ENCODE measurements at places on chromosomes 3 and 15.

DNA sequence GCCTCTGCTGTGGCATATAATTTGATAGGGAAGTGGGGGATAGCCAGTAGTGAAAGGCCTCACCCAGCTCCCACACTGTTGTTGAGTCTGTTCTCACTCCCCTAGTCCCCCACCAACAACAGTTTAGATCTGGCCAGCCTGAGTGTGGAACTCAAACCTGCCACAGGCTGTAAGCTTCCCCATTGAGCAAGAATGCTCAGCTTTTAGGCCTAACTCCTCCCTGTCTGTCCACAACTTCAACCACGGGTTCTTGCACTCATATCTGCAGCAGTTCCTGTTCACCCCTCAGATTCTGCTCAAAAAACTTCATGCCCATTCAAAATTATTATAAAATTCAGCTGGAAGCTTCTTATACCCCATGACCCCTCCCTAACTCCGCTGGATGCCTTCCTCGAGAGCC lies 975.1 kb downstream of the NSUN3 start:
- no peak for DNase-seq

DNA sequence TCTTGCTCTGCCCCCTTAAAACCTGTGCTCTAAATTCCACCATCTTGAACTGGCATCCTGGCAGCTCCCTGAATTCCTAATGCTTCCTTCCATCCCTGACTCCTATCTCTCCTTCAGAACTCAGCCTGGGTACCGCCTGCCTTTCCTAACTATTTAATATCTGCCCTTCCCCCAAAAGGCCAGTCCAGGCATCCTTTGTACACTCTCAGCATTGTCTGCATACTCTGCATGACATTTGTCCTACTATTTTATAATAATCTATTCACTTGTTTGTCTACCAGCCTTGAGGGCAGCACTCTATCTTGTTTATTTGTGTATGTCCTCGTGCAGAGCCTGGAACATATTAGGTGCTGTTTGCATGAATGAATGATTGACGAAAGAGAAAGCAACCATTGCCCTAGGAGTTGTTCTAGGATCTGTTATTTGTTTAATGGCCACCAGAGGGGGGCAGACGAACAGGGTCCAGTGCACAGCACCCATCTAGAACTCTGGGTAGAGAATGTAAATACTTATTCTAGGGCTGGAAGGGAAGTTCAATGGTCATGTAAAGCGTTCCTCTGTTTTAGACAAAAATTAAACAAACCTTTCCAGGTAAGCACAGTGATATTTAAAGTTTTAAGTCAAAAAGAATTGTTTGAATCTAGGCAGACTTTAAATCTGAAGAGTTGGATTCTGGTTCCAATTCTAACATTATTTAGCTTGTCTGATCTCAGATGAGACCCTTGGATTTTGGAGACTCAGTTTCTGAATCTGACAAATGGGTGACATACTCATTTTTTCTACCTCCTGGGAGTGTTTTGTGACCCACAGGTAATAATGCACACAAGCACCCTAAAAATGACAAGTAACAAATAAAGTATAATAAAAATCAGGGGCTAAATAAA lies 125.8 kb upstream of the GALNT15 start:
- peak; percentile 10 for DNase-seq

- DNase-seq: no peak
Observed at GRCh38 chr3:130300888-130301287, 44.6 kb upstream of the COL6A5 start.

- DNase-seq: no peak
Observed at GRCh38 chr3:96478496-96478895, 335.9 kb upstream of the EPHA6 start.

DNA sequence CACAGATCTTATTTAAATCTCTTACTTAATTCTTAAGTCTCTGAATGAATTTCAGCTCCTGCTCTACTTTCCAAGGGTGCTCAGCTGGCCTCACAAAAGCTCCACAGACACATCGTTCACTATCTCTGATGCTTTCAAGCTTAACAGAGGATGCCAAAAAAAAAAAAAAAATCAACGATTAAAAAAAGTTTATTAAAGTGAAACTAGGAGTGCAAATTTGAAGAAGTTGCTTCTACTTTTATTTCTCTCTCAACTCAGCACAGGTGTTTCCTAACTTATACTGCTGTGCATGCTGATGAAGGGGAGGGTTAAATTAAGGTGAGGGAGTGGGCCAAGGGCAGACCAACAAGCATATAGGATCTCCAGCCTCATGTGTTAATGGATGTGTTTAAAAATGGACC lies 157.2 kb downstream of the TIGIT start:
- no peak for DNase-seq

DNA sequence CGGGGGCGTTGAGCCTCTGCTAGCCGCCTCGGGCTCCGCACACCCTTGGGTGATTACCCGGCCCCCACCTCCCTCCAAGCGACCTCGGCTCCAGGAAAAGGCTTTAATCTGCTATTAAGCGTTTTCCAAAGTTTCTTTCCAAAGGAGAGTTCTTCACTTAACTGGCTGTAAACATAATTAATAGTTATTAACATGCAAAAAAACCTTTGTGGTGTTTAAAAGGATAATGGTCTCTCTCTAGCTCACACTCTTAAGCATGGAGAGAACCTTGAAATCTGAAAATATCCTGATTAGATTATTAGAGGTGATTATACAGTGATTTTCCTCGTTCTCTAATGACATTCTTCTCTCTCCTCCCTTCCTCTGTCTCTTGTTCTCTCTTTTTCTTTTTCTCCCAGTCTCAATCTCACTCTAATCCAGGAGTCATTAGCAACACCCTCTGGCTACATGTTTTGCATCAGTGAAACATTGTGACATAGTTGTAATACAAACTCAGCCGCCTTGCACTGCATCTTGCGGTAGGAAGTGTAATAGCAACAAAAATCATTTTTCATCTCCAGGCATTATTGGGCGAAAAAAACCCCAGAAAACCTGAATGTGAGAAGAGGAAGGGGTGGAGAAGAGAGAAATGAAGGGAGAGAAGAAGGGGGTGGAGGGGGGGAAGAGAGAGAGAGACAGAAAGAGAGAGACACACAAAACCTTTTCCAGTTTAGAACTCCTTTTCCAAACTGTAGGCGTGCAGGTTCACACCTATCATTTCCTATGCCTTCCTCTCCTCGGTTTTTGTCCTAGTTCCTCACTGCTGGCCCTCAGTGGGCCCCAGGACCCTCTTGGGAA lies 24.4 kb downstream of the NR2F2 start:
- no peak for DNase-seq

DNA sequence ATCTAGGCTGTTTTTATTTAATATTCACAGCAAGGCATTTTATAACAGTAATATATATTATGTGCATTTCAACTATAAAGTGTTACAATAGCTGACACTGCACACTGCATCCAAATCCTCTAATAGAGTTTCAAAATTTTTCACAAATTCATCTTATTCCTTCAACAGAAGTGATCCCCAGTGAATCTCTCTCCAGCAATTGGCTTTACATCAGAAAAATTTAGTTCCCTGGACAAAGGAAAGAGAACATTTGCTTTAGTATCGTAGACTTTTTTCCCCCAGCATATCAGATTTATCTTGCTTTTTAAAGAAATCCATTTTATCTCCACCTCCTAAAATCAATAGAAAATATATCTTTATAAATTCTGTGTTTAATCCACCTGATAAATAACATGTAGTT lies 868.6 kb downstream of the TBL1XR1 start:
- DNase-seq: no peak

- DNase-seq: no peak
Observed at GRCh38 chr3:42366550-42366949, 43.9 kb downstream of the LYZL4 start.
